Sigmoid colon (tissue), 7 donors: ENCODE measurements at places on chromosomes 6 and 20.

DNA sequence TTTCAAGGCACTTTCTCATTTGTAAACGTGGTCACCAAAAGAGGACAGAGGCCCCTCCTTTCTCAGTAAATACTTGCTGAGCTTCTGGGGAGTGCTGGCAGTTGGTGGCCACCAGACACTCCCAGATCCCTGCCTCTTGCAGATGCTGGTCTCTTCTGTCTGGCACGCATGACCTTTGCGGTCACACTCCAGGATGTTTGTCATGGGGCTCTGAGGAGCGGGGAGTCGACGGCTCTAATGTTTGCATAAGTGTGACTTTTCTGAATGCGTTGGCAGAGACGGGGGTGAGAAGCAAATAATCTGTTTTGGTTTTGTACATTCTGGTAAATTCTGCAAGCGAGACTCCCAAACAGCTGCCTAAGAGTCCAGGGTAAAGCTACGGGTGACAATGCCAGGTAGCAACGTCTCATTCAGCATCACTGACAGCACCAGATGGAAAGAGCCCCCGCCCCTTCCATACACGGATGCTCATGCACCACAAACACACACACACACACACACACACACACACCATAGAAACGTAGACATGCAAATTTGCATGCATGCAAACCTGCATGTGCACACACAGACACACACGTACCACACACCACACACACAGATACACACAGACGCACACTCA lies 101.1 kb downstream of the YTHDF1 start:
- DNase-seq: no peak

DNA sequence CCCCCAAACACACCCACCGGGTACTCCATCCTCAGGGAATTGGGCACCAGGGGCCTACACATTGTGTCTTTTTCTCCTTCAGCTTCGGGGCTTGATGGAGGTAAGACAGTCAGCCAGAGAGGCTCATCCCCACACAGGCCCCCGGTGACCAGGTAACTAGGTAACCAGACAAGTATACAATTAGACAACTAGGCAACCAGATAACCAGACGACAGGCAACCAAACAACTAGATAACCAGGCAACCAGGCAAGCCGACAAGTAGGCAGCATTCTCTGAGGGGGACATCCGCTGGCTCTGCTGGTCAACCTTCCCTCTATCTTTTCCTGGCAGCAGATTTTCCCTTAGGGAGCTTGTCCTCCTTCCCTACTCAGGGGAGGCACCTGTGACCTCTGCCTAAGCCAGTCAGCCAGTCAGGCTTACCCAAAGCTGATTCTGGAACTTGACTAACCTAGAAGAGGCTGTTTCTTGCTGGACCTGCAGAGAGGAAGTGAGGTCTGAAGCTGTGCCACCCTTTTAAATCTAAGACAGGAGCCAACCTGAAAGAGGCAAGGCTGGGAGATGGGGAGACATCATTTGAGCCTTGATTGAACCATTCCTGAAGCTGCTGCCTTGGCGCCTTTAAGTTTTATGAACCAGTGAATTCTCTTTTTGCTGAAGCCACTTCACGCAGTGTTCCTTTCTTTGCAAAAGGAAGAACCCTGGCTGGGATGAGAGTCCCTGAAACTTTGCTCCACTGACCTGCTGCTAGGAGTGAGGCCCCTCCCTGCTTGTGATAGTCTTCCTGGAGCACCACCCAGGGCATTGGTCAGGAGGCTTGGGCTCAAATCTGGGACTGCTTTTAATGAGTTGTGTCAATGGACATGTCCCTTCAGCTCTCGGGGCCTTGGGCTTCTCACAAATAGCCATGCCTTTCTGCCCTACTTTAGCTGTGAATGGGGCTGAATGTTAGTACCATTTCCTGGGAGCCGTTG lies 96.4 kb upstream of the RNF24 start:
- no peak for DNase-seq

DNA sequence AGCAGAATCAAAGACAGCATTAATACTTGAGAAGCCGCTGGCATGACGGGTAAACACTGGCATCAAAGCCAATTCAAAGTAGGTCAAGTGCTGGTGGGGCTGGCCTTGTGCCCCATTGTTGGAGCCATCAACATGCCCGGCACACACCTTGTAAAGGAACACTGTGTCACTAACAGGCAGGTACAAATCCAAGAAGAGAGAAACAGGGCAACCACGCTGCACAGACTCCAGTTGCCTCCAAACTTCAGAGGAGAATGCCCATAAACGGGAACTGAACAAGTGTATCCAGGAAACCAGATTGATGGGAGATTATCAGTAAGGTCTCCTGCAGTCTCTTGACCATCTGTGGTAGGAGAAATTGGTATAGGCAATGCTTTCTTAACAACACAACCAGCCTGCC lies 127.0 kb upstream of the STXBP5 start:
- DNase-seq: no peak

- no peak for DNase-seq
Measured at GRCh38 chr6:124683507-124683906, 278.7 kb upstream of the RNF217 start.

DNA sequence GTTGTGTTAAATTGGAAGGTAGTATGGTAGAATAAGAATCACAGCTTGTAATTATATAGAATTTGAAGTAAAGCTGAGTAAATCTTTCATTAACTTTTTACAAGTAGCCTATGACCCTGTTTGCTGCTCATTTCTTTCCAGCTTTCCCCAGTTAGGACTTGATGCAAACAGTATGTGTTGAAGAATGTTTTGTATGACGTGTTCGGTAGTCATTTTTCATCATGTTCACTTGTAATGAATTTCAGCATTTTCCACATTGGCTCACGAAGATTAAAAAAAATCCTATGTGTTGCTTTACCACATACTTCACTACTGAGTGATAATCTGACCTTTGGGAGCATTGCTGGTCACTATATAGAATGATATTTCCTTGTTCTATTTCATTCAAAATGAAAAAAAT lies 162.4 kb downstream of the CDKAL1 start:
- DNase-seq: no peak

DNA sequence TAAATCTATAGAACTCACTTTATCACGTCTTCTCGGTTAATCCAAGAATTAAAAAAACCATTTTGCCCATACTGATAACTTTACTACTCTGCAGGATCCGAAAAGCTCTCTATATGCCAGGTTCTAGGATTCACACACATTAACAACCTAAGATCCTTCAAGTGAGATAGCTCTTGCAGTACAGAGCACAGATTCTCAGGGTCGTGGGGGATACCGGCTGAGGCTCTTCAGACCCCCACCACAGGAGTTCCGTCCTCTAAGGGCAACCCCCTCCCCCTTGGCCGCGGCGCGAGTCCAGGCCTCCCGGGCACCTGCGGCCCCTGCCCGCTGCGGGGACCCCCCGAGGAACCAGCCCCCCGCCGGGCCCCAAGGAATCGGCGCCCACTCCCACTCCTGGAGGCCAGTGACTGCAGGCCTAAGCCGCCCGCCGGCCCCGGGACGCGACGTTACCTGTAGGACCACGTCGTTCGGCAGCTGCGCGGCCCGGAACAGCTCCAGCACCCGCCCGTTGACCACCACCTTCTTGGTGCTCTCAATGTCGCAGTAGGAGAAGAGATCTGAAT lies 892 bp downstream of the REPS1 start:
- DNase-seq: peak; percentile 66

DNA sequence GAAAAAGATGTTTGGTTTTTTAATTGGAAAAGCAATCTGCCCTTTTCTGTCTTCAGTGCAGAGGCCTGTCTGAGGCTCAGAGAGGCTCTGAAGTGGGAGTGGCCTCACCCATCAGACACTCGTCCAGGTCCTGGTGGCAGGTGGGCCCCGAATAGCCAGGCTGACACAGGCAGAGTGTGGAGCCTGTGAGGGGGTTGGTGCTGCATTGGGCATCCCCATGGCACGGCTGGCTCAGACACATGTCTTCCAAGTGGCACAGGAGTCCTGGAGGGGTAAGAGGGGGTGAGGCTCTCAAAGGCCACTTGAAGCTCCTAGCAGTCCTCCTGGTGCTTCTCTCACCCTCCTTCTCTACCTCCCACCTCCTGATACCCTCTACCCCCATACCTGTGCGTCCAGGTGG lies 3.8 kb downstream of the NOTCH4 start:
- peak; percentile 55 for DNase-seq

GRCh38 chr6:157946865-157947532 lies 34.7 kb upstream of the SYNJ2 start:
- no peak for DNase-seq

DNA sequence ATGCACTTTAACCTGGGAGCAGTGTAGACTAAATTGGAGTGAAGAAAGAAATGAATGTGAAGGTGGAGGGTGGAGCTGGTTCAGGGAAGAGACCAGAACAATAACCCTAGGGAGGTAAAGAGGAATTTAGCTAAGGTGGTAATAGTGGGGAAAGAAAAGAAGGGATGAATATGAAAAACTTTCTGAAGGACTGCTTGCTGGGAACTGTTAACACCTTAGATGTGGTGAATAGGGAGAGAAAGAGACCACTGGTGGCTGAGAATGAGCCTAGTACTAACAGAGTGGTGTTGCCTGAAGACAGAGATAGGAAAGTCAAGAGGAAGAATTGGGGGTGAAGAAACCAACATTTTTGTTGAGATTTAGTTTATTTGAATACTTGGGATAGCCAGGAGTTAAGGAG lies 78.4 kb upstream of the HS3ST5 start:
- no peak for DNase-seq

- DNase-seq: no peak
Measured at GRCh38 chr6:23170049-23170448, 600.7 kb downstream of the HDGFL1 start.

DNA sequence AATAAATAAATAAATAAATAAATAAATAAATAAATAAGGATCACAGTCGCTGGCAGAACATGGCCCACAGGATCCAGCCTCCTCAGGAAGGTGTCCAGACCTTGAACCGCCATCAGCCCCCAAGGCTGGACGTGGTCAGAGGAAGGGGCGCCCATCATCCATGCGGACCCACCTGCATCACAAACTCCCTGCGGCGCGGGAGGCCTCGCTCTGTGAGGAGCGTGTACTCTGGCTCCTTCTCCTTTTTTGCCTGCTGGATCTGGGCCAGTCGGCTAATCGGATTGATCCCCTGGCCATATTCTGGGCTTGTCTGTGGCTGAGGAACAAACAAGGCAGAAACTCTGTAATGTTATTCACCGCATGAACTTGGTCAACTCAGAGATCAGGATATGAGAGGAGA lies 65.2 kb downstream of the STAU1 start:
- no peak for DNase-seq

- no peak for DNase-seq
Measured at GRCh38 chr6:9437836-9438235, 977.0 kb downstream of the TFAP2A start.

GRCh38 chr20:4516876-4517275 lies 204.8 kb upstream of the PRND start:
- DNase-seq: no peak

- no peak for DNase-seq
Measured at GRCh38 chr20:21202259-21202658, 76.4 kb downstream of the KIZ start.

GRCh38 chr20:45404438-45404837 lies 3.7 kb upstream of the DBNDD2 start:
- no peak for DNase-seq

DNA sequence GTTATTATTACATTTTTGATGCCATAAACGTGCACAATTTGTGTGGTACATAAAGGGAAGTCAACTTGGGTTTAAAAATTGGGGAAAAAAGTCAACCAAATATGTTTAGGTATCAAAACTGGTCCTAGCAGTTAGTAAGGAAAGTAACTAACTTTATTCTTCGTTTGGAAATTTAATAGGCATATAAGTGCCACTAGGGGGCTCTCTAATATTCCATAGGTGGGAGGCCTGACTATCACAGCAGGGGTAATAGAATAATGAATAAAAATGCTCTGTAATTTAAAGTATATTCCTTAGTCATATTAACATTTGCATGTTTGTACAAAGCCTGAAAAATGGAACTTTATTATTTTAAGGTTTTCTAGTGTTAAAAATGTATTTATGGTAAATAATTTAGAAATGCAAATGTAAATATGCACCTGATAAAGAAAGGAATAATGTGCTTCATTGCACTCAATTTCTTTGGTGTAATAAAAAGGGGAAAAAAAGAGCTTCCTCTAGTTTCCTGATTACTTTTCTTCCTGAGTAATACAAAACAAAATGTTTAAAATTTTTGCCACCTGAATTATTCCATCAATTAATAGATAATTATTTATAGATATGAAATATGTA lies 125.7 kb upstream of the HDAC2 start:
- no peak for DNase-seq

- no peak for DNase-seq
Measured at GRCh38 chr6:15110726-15111354, 135.0 kb upstream of the JARID2 start.

- DNase-seq: no peak
Measured at GRCh38 chr6:7727946-7728854, 2.3 kb downstream of the BMP6 start.

DNA sequence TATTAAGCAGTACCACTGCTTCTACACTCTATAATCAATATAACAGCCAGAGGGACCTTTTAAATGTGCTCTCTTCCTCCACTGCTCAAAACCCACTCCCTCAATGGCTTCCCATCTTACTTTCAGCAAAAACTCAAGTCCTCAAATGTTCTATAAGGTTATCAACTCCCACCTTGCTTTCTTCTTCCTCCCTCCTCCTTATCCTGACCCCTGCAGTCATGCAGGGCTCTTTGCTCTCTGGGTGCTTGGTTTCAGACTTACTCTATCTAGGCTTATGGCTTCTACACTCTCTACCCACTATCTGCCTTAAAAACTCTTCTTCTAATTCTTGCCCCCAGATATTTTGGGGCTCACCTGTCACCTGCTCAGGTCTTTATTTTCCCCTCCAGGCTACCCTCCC lies 5.3 kb downstream of the ARHGAP18 start:
- DNase-seq: no peak

- no peak for DNase-seq
Measured at GRCh38 chr6:2497922-2498623, 252.6 kb downstream of the MYLK4 start.

- DNase-seq: no peak
Measured at GRCh38 chr6:134169871-134170486, 117.6 kb upstream of the SLC2A12 start.

- DNase-seq: no peak
Measured at GRCh38 chr6:89144354-89144906, 1.4 kb upstream of the PM20D2 start.

GRCh38 chr20:22389836-22390542 lies 194.4 kb downstream of the FOXA2 start:
- DNase-seq: no peak
